ENCODE measurements at places on chromosomes 5 and 9. TPM values are rescaled to one million over a fixed set of nuclear protein-coding genes. Genes with fewer than 3 reads are reported as not detected.
A peak's percentile ranks its signal among the peaks of the same experiment; 100 is the strongest.

Gene MEGF10
- 0.47 TPM for total RNA-seq

Gene DAB2
- total RNA-seq, result 28.5 TPM

GRCh38 chr5:73921741-73922140 is 295.7 kb downstream of the ARHGEF28 start:
- DNase-seq, result no peak

DNA sequence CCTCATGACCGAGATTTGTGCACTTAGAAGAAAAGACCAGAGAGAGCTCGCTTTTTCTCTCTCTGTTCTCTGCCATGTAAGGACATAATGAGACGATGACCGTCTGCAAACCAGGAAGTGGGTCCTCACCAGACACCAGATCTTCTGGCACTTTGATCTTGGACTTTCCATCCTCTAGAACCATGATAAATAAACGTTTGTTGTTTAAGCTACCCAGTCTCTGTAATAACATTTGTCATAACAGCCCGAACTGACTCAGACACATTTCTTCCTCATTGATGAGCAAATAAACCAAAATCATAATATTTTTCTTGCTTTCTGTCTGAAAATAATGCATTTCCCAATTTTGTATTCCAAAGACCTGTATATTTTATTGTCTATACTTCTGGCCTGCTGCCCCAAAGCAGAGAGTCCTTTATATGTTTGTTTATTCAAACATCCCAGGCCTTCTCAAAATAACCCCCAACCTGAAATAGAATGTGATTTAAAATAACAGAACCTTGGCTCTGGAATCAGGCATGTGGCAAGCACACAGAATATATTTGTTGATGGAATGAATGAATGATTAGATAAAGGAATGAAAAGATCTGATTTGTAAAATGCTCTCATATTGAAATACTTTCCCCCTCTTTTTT is 396.5 kb downstream of the ADGRV1 start:
- no peak for DNase-seq

DNA sequence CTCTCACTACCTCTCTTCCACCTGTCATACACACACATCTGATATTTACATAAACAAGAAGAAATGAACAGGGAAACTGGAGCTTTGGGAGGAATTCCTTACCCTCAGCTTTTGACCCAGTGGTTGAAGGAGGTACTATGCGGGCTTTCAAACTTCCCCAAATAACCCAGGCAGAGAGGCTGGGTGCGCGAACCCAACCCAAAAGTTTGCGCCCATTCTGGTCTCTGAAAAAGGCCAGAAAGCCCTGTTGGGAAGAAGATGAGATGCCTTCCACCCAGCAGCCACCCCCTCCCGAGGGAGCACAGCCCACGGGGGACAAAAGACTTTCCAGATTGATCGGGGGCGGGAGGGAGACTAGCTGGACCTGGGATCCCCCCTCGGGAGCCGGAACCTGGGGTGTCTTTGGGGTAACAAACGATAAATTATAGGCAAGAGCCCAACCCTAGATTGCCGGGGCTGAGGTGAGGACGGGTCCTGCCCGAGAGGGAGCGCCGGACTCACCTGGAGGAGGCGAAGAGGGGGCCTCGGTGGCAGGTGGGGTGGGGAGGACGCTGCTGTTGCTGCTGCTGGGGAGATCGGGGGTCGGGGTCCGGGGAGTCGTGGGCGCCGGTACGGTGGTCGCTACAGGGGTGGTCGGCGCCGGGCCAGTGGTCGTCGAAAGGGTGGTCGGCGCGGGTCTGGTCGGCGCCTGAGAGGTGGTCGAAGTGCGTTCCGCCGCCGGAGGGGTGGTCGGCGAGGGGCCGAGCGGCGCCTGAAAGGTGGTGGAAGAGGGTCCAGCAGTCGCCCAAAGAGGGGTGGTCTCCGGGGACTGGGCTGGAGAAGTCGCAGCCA is 798 bp downstream of the MEGF9 start:
- peak; percentile 29 for DNase-seq

Gene IRX1
- total RNA-seq, result 0.16 TPM

Measured in left ventricle myocardium inferior (tissue), 1 donor.